Osteocyte (in vitro differentiated cells): ENCODE measurements at places on chromosomes 5 and 9. TPM values are rescaled to one million over a fixed set of nuclear protein-coding genes. Genes with fewer than 3 reads are reported as not detected.

DNA sequence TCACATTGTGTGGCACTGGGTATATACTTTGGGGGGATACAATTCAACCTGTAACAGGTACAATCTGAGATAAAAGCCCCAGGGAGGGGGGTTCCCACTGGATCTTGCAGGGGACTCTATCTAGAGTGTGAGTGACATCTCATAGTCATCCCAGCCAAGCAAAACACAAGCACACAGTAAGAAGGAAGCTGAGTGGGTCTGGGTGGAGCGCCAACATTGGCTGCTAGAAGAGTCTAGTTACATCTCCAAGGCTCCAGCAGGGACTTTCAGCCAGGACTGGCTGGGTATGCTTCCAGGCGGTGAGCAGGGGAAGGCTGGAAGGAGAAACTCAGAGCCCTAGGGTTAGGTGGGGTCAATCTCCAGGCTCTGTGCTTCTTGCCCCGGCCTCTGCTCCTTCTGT, 53.0 kb downstream of the IL31RA start:
- DNase-seq = no peak
- H3K36me3 ChIP-seq = no peaks in the 10 kb centered on the region
- H3K4me3 ChIP-seq = no peak overlapping the region

GRCh38 chr9:120066315-120066714, 513.7 kb downstream of the CDK5RAP2 start:
- no peak for DNase-seq
- no peaks in the 10 kb centered on the region for H3K36me3 ChIP-seq
- no peaks in the 10 kb centered on the region for H3K27me3 ChIP-seq
- no peaks in the 10 kb centered on the region for H3K4me1 ChIP-seq
- no peak overlapping the region for H3K4me3 ChIP-seq

DNA sequence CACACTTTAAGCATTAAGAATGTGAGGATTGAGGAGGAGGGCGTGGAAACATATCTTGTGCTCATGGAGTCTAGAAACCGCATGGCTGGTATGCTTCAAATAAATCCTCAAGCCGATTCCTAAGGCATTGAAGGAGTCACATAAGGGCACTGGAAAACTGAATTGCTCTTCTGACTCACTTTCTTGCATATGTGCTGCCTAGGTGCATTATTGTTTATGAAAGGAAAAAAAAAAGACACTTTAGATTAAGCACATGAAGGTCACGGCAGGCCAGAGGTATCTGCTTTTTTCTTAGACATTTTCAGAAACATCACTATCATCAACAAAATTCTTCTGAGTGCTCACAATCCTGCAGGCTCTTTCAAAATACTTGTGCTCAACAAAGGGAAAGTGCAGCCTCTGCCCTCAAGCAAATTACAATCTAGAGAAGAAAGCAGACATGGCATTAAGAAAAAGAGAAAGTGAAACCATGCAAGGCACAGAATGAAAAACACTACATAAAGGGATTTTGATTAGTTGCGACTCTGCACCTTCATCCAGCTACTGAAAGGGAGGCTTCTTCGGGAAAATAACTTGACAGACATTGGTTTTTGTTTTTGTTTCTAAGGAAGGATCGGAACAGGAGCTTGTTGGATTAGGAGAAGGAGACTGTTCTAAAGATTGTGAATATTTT, 2117.6 kb downstream of the MAT2B start:
- no peak overlapping the region for H3K4me3 ChIP-seq
- no peaks in the 10 kb centered on the region for H3K36me3 ChIP-seq
- no peaks in the 10 kb centered on the region for H3K4me1 ChIP-seq
- no peaks in the 10 kb centered on the region for H3K27me3 ChIP-seq
- no peak overlapping the region for H3K27ac ChIP-seq

- H3K36me3 ChIP-seq = no peaks in the 10 kb centered on the region
- no peak for DNase-seq
- no peak overlapping the region for H3K27ac ChIP-seq
These were observed 170.4 kb downstream of the PIK3R1 start for GRCh38 chr5:68385936-68386335.

DNA sequence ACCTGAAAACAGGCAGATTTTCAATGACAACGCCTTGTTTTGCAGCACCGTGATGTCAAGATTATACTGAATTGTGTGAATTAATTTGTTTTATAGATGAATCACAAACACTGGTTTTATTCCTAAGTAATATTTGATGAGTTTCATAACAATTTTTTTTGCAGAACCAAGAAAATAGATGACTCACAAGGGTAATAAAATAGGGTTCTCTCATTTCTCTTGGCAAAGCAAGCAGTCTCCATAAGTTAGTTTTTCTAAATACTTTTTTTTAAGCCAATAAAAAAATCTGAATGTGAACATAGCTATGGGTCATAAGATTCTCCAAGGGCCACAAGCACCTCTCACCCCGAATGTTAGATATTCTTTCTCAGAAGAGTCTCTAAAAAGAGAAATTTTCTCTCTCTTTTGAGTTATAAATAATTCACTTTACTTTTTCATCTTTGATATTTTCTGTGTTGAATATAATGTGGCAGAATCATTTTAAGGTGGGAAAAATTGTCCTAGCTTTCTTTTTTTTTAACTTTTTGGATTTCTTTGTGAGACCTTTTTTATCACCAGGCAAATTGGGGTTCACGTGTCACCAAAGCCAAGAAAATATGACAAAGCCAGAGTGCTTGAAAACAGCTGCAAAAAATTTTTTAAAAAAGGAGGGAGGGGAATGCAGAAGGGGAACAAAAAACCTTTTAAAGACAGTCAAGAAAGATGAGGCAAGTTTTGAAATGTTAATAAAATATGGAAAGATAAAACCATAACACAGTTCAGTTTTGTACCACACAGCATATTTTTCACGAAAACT, 174.6 kb upstream of the DAPK1 start:
- no peak overlapping the region for H3K4me3 ChIP-seq
- no peak for DNase-seq
- H3K27ac ChIP-seq = peak overlapping the region; percentile 86
- H3K4me1 ChIP-seq = peaks cover 63% of the 10 kb centered on the region
- H3K36me3 ChIP-seq = peaks cover 2% of the 10 kb centered on the region

- no peak overlapping the region for H3K4me3 ChIP-seq
- peak overlapping the region; percentile 8 for H3K27ac ChIP-seq
- H3K36me3 ChIP-seq = no peaks in the 10 kb centered on the region
- DNase-seq = no peak
- H3K27me3 ChIP-seq = no peaks in the 10 kb centered on the region
- H3K4me1 ChIP-seq = peaks cover 9% of the 10 kb centered on the region
These were observed 163.7 kb upstream of the ELL2 start for GRCh38 chr5:96125231-96125891.

Gene GLRA1
- not detected in 2 replicates for total RNA-seq

DNA sequence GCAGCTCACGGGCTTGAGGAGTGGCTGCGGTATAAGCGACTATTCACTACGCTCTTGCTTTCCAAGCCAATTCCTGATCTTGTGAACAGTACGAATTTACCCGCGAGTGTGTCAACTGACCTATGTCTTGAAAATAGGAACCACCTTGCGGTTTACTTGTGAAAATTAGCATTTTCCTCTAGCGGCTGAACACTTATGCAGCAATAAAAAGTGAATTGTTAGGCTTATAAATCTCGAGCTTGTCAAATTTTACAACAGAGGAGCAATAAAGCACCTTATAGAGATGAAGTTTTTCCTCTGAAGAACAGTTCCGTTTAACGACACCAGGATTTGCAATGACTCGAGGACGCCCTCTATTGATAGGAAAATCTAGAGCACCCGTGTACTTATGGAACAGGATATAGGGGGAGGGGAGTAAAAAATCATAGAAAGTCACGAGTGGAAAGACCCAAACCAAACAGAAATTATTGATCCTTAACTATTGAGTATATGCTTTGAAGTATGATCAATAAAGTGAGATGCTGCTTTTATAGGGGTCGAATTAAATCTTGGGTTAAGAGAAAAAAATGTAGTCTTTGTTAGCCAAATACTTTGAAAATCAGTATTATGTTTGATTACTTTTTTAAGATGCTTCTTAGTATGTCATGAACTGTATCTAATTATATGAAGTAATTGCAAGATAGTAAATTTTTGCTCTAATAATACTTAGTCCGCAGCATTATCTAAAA, 1.9 kb upstream of the RGMB start:
- H3K36me3 ChIP-seq = peaks cover 24% of the 10 kb centered on the region
- DNase-seq = peak; percentile 88
- no peaks in the 10 kb centered on the region for H3K27me3 ChIP-seq
- peaks cover 44% of the 10 kb centered on the region for H3K4me1 ChIP-seq
- peak overlapping the region; percentile 99 for H3K4me3 ChIP-seq

- no peaks in the 10 kb centered on the region for H3K36me3 ChIP-seq
- H3K4me3 ChIP-seq = no peak overlapping the region
- no peaks in the 10 kb centered on the region for H3K4me1 ChIP-seq
- DNase-seq = no peak
- H3K27ac ChIP-seq = no peak overlapping the region
These were observed 156.1 kb upstream of the SPEF2 start for GRCh38 chr5:35461530-35461929.
